ENCODE measurements at places on chromosomes 11 and 22.

DNA sequence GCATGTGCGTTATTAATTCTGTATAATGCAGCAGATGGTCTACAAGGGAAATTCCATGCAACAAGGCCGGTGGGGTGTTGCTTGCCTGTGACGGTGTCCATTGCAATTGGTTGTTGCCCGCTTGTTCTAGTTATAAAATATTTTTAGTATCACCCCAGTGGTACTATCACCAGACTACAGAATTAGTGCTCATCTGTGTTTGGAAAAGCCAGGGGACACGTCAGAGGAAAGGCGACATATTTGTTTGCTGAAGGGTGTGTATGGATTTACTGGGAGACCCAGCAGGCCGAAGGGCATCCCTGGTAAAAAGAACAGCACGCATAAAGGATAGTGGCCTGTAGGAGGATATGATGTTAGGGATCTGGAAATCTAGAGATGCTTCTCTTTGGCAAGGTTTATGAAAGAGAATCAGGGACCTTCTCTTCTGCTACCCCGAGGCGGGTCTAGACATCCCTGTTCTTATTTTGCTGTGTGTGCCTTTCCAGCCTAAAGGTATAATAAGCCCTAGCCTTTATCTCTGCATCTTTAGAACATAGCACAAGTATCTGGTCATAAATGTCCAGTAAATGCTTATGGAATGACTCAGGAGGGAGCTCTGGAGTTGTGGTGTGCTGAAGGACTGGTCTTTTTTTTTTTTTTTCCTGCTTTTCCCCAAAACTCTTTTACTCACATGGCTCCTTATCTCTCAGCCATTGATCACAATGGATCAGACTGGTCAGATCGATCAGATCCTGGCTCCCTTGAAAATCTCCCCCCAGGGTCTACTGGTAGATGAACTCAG, 90.9 kb downstream of the LDLRAD3 start:
- peaks cover 3% of the 10 kb centered on the region for H3K27me3 ChIP-seq
- H3K4me3 ChIP-seq: no peak overlapping the region
- DNase-seq: no peak
- no peak overlapping the region for H3K27ac ChIP-seq
- no peaks in the 10 kb centered on the region for H3K36me3 ChIP-seq

GRCh38 chr22:42041784-42042183, 28.8 kb downstream of the NAGA start:
- H3K27me3 ChIP-seq: peaks cover 13% of the 10 kb centered on the region
- DNase-seq: no peak

GRCh38 chr11:55795256-55795655, at the start of gene OR5D14:
TSS of gene OR5D14 (plus strand) at chr11:55795556. CDS start at chr11:55795556, 0 bp downstream.
- H3K36me3 ChIP-seq: no peaks in the 10 kb centered on the region
- H3K27ac ChIP-seq: no peak within 1 kb of the TSS
- no peak for DNase-seq
- no peak within 1 kb of the TSS for H3K4me3 ChIP-seq
- no peaks in the 10 kb centered on the region for H3K27me3 ChIP-seq
- no peaks in the 10 kb centered on the region for H3K4me1 ChIP-seq

- H3K27ac ChIP-seq: no peak overlapping the region
- no peak for DNase-seq
- H3K4me1 ChIP-seq: peaks cover 18% of the 10 kb centered on the region
- no peaks in the 10 kb centered on the region for H3K27me3 ChIP-seq
- H3K36me3 ChIP-seq: no peaks in the 10 kb centered on the region
These were observed 88.2 kb downstream of the SIK3 start for GRCh38 chr11:117009905-117010605.

DNA sequence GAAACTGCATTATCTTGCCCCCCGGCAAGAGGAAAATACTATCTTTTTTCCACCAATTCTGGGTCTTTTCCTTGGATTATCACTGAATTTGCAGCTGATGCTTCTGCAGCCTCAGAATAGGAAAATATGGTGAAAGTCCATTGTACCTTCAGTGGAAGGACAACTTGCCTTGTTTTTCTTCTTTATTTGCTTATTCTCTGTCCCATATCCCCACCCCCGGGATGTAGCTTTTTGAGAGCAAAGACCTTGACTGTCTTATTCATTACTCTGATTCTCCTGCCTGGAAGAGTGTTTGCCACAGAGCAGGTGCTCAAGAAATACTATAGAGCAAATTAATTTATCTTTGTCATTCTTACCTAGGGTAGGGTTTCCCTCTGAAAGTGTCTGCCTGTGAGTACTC, 29.5 kb downstream of the UBASH3B start:
- no peak for DNase-seq
- H3K27me3 ChIP-seq: no peaks in the 10 kb centered on the region
- no peak overlapping the region for H3K27ac ChIP-seq

GRCh38 chr22:36593215-36593614, 64.2 kb upstream of the EIF3D start:
- peaks cover 14% of the 10 kb centered on the region for H3K27me3 ChIP-seq
- H3K27ac ChIP-seq: no peak overlapping the region
- no peaks in the 10 kb centered on the region for H3K36me3 ChIP-seq

DNA sequence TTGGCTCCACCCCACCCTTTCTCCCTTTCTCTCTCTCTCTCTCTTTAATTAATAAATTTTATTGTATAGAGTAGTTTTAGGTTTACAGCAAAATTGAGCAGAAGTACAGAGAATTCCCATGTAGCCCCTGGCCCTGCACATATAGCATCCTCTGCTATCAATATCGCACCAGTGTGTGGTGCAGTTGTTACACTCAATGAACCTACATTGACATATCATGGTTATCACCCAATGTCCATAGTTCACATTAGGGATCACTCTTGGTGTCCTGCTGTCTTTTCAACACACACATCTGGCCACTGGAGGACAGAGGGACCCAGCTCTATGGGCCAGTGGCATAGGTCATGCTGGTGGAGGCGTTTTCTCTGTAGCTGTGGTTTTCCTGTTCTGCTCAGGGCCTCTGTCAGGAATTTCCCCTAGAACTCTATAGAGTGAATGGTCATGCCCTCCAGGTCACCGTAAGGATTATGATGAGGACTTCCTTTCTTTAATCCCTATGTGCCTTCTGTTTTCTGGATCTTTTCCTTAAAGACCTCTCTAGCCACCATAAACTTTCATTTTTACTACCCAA, 98.2 kb upstream of the NAV2 start:
- H3K4me3 ChIP-seq: no peak overlapping the region
- DNase-seq: no peak
- no peaks in the 10 kb centered on the region for H3K27me3 ChIP-seq
- no peaks in the 10 kb centered on the region for H3K4me1 ChIP-seq

- DNase-seq: no peak
- no peaks in the 10 kb centered on the region for H3K4me1 ChIP-seq
- H3K4me3 ChIP-seq: no peak overlapping the region
- no peak overlapping the region for H3K27ac ChIP-seq
- no peaks in the 10 kb centered on the region for H3K36me3 ChIP-seq
- H3K27me3 ChIP-seq: peaks cover 10% of the 10 kb centered on the region
These were observed 35.5 kb upstream of the SLC6A5 start for GRCh38 chr11:20563866-20564265.

GRCh38 chr11:128701086-128701485, 7.2 kb downstream of the FLI1 start:
- peaks cover 94% of the 10 kb centered on the region for H3K4me1 ChIP-seq
- H3K4me3 ChIP-seq: no peak overlapping the region
- peaks cover 87% of the 10 kb centered on the region for H3K36me3 ChIP-seq
- H3K27ac ChIP-seq: no peak overlapping the region
- DNase-seq: no peak
- no peaks in the 10 kb centered on the region for H3K27me3 ChIP-seq

Measured in activated CD8-positive, alpha-beta T cell treated with anti-CD3 and anti-CD28 coated beads, Interleukin-2, amount 10 ng/mL, durations not matched to agents 7 days and 5 days (primary cell).